Left cardiac atrium (tissue), 4 donors: ENCODE measurements at places on chromosomes 2 and 18. TPM values are rescaled to one million over a fixed set of nuclear protein-coding genes. Genes with fewer than 3 reads are reported as not detected.

DNA sequence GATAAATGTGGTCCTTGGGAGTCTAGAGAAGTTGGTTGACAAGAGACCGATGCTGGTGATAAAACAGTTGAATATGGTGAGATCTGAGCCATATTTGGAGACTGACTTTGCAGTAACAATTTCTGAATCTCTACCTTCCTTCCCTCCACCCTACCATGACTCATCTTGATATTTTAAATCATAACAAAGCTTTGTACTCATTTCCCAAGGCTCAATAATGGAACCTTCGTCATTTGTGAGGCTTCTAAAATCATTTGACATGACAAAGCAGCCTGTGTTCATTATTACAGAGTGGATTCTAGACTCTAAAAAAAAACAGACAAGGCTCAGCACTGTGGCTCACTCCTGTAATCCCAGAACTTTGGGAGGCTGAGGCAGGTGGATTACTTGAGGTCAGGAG lies 38.5 kb upstream of the PDCL3 start:
- no peak for DNase-seq

GRCh38 chr18:49152885-49153284 lies 202.1 kb upstream of the SMAD7 start:
- DNase-seq, result no peak

GRCh38 chr2:174339561-174340399 lies 5.0 kb downstream of the SP9 start:
- no peak for DNase-seq

- DNase-seq, result no peak
Observed at GRCh38 chr18:45156946-45157345, 458.3 kb upstream of the SLC14A2 start.

DNA sequence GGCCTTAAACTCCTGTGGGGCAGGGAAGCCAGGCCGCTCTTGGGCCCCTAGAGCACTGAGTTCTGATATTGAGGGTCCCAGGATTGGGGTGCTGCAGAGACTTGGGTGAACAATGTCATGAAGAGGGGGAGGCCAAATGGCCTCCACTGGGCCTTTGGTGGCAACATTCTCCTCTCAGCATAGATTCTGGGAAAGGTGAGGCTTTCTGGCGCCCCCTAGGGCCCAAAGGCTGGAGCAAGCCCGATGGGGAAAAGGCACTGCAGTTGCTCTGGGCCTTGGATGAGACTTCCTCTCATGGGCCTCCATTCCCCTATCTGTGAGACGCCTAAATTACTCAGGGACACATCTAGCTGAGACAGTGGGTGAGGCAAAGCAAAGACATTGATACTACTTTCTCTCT lies 84.8 kb downstream of the ACAA2 start:
- peak; percentile 48 for DNase-seq

SSB gene
- total RNA-seq, result 75.3 TPM

DNA sequence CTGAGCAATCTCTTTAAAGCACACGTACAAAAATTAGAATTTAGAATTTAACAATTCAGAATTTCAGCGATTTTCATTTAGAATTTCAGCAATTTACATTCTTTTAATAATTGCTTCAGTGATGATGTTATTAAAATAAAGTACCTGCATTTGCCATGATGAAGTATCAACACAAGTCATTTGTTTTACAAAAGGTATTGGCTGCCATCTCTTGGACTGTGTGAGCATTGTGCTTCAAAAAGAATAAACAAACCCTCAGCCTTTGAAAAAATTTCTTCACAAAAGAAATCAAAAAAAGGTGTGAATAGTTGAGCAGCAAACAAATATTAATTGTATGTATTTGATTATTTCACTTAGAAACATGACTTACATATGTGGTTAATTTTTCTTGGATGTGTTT lies 27.1 kb upstream of the ZC3H15 start:
- no peak for DNase-seq

- DNase-seq, result no peak
Observed at GRCh38 chr2:141331127-141331526, 799.7 kb downstream of the LRP1B start.

PSTPIP2 gene
- total RNA-seq, result 3.2 TPM

ZC3H6 gene
- total RNA-seq, result 18.7 TPM

- DNase-seq, result no peak
Observed at GRCh38 chr2:54194761-54195750, 61.0 kb downstream of the TSPYL6 start.

DNA sequence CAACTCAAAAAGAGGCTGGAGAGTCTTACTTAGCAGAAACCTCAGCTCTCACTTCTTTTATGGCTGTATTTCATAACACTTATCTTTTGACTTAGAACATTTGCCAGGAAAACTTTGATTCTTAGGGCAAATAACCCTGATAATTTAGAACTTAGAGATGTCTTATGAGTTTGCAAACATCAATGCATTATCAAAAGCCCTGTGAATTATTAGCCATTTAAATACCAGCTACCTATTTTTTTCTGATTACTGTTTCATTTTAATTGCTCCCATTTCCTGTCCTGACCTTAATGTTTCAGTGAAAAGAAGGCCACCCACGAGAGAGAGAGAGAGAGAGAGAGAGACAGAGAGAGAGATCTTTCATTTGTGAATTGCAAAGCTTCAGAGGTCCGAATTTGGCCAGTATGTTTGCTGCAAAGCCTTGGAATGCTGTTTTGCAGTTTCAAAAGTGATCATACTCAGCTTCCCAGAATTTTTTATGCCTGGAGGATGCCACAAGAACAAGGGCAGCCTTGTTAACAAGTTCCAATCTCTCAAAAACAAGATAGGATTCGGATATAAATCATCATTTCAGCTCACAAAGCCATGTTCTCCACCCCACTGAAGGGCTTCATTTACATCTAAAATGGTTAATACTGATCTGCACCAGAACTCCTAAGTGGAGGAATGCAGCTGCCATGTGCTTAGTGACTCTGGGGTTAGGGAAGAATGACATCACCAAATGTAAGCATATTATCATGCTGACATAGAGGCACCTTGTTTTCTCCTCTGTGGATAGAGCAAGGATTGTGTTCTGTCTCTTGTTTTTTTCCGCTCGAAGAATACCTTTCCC lies 478.2 kb downstream of the ARHGAP15 start:
- DNase-seq, result no peak

GRCh38 chr2:221450280-221450679 lies 121.8 kb downstream of the EPHA4 start:
- no peak for DNase-seq

DNA sequence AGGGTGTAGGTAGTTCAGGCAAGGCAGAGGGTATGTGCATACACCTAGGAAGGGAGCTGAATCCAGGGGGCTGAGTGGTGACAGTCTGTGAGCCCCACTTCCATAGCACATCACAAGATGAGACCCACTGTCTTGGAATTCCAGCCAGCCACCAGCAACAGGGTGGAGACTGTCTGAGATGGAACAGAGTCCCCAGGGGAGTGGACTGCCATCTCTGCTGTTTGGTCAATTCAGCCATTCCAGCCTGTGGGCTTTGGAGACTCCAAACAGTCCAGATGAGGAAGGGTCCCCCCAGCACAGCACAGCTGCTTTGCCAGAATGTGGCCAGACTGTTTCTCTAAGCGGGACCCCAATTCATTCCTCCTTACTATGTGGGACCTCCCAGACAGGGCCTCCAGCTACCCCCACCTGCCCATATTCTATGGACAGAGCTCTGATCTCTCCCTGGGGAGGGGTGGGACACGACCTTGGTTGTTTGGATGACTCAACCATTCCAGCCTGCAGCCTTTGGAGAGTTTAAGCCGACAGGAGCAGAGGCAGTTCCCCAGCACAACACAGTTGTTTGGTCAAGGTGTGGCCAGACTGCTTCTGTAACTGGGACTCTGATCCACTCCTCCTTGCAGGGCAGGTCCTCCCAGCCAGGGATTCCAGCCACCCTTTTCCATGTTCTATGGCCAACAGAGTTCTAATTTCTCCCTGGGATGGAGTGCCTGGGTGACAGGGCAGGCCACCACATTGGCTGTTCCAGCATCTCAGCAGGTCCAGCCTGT lies 178.0 kb downstream of the RND3 start:
- no peak for DNase-seq

- DNase-seq, result no peak
Observed at GRCh38 chr2:161980976-161981375, 93.0 kb downstream of the DPP4 start.

- no peak for DNase-seq
Observed at GRCh38 chr18:8091035-8091434, 518.2 kb upstream of the RAB12 start.

CCDC85A gene
- total RNA-seq, result 4.9 TPM

ANKRD30BL gene
- not detected for total RNA-seq

DNA sequence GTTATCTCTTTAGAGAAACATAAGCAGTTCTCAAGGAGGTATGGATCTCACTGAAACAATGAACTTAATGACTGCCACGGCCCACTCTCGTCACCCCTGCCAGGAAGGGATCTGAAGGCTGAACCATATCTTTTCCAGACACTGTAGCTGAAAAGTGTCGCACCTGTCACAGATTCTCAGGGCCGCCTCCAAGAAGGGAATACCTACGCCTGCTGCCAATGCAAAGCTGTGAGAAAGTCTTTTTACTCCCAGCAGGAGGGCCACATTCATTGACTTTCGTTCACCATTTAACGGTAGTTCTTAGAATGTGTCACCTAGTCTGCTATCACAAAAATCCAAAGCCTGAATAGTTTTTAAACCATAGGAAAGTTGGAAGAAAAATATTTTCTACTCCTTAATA lies 66.7 kb upstream of the SH3BP4 start:
- DNase-seq, result no peak

PCGF1 gene
- total RNA-seq, result 24.0 TPM
